ENCODE measurements at places on chromosomes 11 and 22.

DNA sequence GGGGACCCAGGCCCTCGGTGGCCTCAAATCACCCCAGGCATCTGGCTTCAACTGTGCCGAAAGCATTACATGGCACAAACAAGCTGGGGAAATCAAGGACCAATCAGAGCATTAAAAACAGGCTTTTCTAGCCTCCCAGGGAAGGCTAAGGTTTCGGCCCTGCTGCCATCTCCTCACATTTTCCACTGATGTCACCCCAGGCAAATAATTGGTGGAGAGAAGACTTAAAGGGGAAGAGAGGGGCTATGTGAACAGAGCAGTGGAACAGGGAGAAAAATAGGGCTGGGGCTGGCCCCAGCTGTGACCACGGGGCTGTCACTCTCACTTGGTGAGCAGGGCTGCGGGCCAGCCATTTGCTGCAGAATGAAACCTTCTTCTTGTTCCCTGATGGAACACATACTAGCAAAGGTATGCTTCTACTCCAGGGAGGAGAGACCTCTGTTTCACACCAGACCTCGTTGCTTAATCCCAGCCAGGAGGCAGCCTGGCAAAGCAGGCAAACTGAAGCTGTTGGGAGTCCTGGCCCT is 581.3 kb downstream of the SOX6 start:
- DNase-seq = no peak

- DNase-seq = no peak
Observed at GRCh38 chr11:116513894-116514293, 258.9 kb downstream of the BUD13 start.

DNA sequence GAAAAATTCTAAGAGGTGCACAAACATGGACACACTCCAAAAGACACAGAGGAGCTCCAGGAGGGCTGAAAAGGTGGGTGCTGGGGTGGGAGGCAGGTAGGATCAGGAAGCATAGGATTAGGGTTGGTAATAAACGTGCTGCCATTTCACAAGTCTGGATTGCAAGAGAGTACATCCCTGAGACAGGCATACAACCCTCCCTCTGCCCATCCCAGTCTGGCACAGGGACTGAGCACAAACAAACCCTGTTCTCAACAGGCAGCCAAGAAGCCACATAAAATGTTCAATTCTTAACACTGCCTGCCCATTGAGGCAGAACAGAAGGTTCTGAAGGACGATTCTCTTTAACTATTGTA is 18.5 kb downstream of the SLC35F2 start:
- no peak for DNase-seq

DNA sequence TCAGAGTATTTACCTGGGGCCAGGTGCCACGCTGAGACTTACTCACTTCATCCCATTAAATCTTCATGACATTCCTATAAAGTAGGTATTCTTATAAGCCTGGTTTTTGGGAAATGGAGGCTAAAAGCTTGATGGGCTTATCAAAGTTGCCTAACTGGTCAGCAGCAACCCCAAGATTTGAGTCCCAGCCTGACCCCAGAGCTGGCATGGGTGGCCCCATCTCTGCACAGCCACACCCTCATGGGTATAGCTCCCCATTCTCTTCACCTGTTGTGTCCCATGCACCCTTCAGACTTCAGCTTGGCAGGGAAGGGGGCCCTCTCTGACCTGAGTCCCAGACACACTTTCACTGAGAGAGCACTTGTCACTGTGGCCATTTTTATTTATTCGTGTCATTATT is 37.4 kb upstream of the TP53I11 start:
- DNase-seq = no peak

Measured in stimulated activated CD8-positive, alpha-beta memory T cell treated with anti-CD3 and anti-CD28 coated beads, Interleukin-12 subunit alpha, Interleukin-12 subunit beta, amount 100 ng/mL, for 4 hours (primary cell).